Subcutaneous preadipocyte (primary cell): ENCODE measurements at places on chromosomes 11 and 22. TPM values are rescaled to one million over a fixed set of nuclear protein-coding genes. Genes with fewer than 3 reads are reported as not detected.

The BAIAP2L2 gene
- 4.1 and 6.2 TPM in 2 replicates for total RNA-seq

The SLC43A3 gene
- 172 and 210 TPM in 2 replicates for total RNA-seq

The MMP8 gene
- total RNA-seq, result not detected in 2 replicates

The LRRC75B gene
- 3.3 and 5.5 TPM in 2 replicates for total RNA-seq

The SART1 gene
- total RNA-seq, result 34.2 and 34.8 TPM in 2 replicates

The APOA4 gene
- total RNA-seq, result not detected in 2 replicates

The BCR gene
- total RNA-seq, result 39.3 and 48.7 TPM in 2 replicates

The VWA5A gene
- total RNA-seq, result 4.7 and 9.9 TPM in 2 replicates

The SCARF2 gene
- total RNA-seq, result 8.0 and 9.6 TPM in 2 replicates

The SLCO2B1 gene
- total RNA-seq, result 0.59 TPM in 1 of 2 replicates, not detected in the other

The DESI1 gene
- 24.3 and 29.7 TPM in 2 replicates for total RNA-seq

The LMO1 gene
- total RNA-seq, result not detected in 2 replicates

The OMP gene
- total RNA-seq, result 0.37 and 0.98 TPM in 2 replicates
